ENCODE measurements at places on chromosomes 5 and 9.

DNA sequence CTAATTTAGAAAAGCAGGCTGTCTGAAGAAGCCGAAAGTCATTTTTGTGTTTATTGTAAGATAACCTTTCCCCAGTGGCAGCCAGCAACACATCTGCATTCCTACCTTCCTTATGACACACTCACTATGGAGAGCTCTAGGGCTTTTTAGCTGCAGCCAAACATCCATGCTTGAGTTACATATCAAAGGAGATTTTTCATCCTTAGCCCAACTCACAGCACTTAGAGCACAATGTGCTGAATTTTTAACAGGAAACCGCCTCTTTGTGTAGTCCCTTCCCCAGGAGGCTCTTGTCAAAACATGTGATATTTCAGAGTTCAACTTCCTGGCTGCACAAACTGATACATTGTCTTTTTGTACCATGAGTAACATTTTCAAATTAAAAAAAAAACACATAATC is 379.2 kb downstream of the CTNND2 start:
- DNase-seq = no peak

DNA sequence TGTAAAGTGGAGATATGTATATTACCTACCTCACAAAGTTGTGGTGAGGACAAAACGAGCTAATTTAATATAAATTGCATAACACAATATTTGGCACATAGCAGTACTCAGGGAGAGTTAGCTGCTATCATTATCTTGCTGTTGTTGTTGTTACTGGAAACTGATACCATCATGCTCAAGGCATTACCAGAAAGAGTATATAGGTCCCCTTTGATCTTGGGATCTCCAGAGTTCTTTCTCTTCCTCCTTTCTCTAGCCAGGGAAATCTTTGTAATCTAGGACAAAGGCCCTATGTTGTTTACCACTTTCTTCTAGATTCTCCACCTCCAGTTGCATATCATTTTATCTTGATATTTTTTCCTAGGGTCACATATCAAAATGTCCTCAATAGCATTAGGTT is 114.8 kb upstream of the RASA1 start:
- no peak for DNase-seq

DNA sequence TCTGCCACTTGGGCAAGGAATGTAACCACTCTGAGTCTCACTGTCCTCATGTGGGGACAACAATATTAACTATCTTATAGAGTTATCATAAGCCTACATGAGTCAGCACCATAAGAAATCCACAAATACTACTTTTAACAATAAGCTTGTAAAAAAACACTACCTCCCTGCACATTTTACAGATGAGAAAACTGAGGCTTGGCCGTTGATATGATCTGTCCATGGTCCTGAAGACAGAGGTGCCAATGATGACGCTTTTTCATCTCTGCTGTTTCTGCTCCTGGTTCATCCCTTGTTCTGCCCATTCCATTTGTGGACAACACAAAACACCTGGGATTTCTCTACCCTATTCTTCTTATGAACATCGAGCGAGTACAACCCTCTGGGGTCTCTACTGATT is 23.4 kb upstream of the STRBP start:
- no peak for DNase-seq

- DNase-seq = no peak
Measured at GRCh38 chr9:71303351-71303750, 181.9 kb upstream of the TRPM3 start.

GRCh38 chr9:98517761-98518160 is 191.0 kb downstream of the GABBR2 start:
- no peak for DNase-seq

GRCh38 chr5:146586752-146587151 is 70.8 kb upstream of the GPR151 start:
- DNase-seq = no peak

- DNase-seq = no peak
Measured at GRCh38 chr5:25489834-25490538, 845.2 kb upstream of the CDH10 start.

GRCh38 chr5:73938280-73938937 is 312.4 kb downstream of the ARHGEF28 start:
- DNase-seq = no peak

DNA sequence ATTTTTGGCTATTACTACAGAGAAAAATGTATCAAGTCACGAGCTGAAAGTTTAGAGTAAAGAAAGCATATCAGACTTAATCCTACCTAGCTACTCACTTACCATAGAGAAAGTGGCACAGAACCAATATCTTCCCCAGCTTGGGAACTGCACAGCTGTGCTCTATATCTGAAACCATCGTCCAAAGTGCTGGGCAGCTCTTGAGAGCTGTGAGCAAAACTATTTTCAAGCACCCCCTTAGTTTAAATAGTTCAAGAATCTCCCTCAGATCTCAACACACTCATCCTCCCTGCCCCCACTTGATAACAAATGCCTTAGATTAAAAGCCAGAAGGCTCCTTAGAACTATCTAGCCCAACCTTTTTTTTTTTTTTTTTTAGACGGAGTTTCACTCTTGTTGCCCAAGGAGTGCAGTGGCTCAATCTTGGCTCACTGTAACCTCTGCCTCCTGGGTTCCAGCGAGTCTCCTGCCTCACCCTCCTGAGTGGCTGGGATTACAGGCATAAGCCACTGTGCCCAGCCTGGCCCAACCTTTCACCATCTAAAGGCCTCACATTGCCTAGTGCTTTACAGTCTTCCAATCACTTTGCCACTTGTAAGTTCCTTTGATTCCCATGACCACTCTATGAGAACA is 94.2 kb upstream of the APC start:
- no peak for DNase-seq

DNA sequence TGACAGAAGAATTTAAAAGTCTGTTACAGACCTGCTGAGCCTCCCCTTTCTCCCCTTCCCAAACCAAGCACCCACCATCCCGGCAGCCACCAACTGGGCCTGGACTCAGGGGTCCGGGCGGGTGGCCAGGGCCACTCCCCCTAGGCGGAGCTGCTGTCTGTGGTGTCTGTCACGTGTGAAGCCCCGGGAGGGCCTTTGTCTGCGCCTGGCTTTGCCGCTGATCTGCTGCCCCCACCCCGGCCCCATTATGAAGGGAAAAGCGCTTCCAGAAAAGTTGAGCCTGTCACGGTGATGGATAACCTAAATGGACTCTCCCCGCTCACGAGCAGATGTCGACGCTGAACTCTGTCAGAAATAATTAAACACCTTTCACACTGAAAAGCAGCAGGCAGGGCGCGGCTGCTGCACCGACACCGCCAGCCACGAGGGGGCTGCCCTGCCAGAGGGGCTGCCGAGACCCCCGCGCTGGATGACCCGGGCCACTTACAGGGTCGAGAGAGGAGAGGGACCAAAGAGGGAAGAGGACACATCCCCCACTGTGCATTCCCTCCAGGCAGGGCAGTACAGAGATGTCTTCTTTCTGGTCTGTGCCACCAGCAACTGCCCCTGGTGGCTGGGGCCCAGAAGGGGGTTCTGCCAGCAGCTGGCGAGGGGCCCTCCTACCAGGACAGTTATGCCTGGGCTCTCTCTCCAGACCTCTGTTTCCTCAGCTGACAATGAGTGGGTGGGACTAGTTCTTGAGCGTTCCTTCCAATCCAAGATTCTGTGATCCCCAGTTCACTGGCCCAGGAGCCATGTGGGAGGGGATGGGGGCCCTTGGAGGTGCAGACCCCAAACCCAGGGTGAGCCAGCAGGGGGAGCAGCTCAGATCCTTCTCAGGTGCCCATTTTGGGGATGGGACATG is 36.0 kb upstream of the BARHL1 start:
- no peak for DNase-seq

- DNase-seq = no peak
Measured at GRCh38 chr9:112731971-112732370, 14.1 kb upstream of the INIP start.

GRCh38 chr9:88680041-88680440 is 145.1 kb downstream of the NXNL2 start:
- DNase-seq = no peak

DNA sequence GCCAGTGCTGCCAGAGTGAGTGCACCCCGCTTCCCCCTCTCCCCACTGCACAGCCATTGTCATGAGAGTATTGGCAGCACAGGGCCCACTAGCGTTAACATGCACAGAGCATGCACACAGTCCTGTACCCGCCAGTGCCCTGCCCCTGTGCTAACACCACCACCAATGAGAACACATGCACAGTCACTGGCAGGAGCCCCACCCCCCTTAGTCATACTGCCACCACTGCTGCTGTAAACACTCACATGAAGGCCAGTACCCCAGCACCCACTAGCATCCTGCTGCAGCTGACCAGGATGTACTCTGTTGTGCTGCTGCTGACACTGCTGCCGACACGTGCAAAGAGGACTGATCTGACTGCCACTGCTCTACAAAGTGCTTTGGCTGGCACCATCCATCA is 19.5 kb upstream of the RANBP6 start:
- DNase-seq = no peak

DNA sequence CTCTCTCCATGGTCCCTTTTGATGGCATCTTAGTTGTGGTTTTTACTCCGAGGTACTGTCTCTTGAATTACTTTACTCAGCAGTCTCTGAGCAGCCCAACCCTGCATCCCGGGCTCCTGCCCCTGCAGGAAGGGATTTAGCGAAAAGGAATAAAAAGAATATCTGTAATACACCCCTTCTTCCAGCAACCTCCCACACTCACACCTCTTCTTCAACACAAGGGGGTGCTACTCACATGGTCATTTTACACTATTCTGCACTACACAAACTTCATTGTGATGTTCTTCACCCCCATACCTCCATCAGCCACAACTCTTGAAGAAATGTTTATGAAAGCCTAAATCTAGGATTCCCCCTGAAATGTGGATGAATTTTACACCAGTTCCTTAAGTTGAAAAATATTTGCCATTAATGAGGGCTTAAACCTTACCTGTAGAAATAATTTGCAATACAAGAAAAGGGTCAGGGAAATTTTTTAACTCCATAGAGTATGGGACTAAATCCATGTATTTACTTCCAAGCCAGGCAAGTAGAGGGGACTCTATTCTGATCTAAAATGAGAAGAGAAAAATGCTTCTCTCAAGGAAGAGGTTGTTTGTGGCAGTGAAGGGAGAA is 26.0 kb downstream of the TPD52L3 start:
- no peak for DNase-seq

DNA sequence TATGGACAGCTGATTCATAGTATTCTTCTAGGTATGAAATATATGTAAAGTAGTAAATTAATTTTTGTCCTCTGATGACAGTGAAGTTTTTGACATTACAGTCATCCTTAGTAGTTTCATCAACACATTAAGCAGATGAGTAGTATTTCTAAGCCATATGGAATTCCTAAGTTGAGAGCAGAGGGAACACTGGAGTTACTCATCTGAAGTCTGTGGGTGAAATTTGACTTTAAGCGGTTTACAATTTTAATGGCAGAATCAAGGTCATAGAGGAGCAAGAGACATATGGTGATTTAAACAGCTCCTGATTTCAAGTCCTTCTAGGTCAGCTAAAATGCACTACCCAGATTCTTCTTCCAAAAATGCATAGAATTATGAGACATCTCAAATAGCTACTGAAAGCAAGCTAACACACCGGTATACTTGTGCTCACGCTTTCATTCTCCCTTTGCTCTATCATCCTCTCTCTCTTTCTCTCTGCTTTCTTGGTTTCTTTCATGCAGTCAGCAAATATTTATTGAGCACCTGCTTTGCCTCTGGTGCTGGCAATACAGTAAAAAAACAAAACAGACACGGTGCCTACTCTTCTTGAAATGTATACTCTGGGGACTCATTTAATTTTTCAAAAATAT is 235.9 kb downstream of the FER start:
- no peak for DNase-seq

- DNase-seq = no peak
Measured at GRCh38 chr5:88130211-88130815, 138.3 kb downstream of the TMEM161B start.

GRCh38 chr9:135181336-135181735 is 93.9 kb downstream of the OLFM1 start:
- no peak for DNase-seq

DNA sequence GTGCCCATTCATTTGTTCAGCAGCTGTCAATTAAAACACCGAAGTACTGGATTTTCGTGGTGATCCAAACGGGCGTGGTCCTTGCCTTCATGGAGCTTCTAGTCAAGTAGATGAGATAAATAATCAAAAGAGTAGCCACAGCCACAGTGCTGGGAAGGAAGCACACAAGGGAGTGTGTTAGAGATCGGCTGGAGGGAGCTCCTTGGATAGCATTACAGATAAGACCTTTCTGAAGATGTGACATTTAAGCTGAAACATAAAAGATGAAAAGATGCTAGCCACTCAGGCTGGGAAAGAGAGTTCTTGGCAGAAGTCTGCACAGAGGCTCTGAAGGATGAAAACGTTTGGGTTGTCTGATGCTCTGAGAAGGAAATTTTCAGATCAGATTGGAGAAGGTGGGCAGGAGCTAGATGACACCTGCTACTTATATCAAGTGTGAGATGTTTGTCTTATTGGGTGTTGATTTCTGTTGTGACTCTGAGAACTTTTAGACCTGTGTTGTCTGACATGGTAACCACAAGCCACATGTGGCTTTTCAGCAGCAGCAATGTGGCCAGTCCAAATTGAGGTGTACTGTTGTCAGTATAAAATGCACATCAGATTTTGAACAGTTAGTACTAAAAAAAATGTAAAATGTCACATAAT is 123.9 kb downstream of the TLE4 start:
- no peak for DNase-seq

DNA sequence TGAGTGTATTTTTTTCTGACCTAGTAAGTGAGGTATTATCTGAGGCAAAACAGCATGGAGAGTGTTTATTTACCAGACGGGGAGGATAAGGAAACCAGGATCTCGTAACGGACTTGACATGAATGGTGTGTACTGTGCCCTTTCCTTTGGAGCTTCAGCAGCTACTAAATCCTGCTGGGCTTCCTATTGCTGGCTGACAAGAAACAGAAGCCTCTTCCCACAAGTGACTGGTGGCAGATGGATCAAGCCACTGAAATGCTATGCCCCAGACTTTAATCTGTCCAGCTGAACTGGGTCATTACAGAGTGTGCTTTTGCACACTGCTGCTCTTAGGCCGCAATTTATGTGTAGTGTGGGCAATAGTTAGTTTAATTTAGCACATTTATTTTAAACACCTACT is 162.7 kb upstream of the MRPS30 start:
- DNase-seq = no peak

- no peak for DNase-seq
Measured at GRCh38 chr5:131384616-131385214, 120.9 kb downstream of the CDC42SE2 start.

DNA sequence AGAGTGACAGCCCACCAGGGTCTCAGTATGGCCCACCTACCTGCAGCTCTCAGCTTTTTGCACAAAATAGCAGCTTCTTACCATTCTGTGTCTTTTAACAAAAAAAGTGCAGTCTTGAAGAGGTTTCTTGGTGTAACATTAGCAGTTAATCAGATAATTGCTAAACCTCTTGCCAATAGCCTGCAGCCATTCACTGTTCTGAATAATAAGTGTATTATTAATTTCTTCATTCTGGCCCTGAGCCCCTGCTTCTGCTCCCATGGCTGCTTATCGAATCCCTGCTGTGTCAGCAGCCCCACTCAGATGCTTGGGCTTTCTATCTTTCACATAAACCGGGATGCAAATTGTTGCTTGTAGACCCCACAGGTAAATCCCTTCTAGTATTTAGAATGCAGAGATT is 485.9 kb downstream of the CAAP1 start:
- DNase-seq = no peak

- DNase-seq = no peak
Measured at GRCh38 chr9:88748566-88749261, 213.7 kb downstream of the NXNL2 start.

Measured in C1 segment of cervical spinal cord (tissue), 14 donors.